Stimulated activated CD8-positive, alpha-beta memory T cell treated with anti-CD3 and anti-CD28 coated beads, Interleukin-7, amount 100 ng/mL, for 1 hour (primary cell): ENCODE measurements at places on chromosomes 1 and 21.

GRCh38 chr1:183630748-183631147, 4.8 kb downstream of the ARPC5 start:
- no peak for DNase-seq

- no peak for DNase-seq
Observed at GRCh38 chr21:24276204-24276603, 1331.1 kb downstream of the MRPL39 start.

- DNase-seq = no peak
Observed at GRCh38 chr1:1204998-1205768, 1.2 kb downstream of the TNFRSF18 start.

- DNase-seq = no peak
Observed at GRCh38 chr1:15008783-15009729, 144.5 kb upstream of the TMEM51 start.
